ENCODE measurements at places on chromosomes 2 and 18. TPM values are rescaled to one million over a fixed set of nuclear protein-coding genes. Genes with fewer than 3 reads are reported as not detected.

Gene TEKT4
- total RNA-seq, result not detected

Gene CIAO1
- 92.1 TPM for total RNA-seq

Gene ATRAID
- 197 TPM for total RNA-seq

Gene FBLN7
- total RNA-seq, result 0.29 TPM

Gene ATP8B1
- total RNA-seq, result 83.7 TPM

Gene RNMT
- total RNA-seq, result 31.6 TPM

Gene ASB18
- not detected for total RNA-seq

Gene COL6A3
- 2,183 TPM for total RNA-seq

Gene PROKR1
- total RNA-seq, result not detected

Gene TMEM163
- not detected for total RNA-seq

Gene TOGARAM2
- 0.17 TPM for total RNA-seq

Gene RNF125
- total RNA-seq, result 1.5 TPM

Gene FIGLA
- not detected for total RNA-seq

Gene IL1R2
- total RNA-seq, result not detected

Gene IKZF2
- 15.6 TPM for total RNA-seq

Data from smooth muscle cell of trachea (primary cell).